ENCODE measurements at places on chromosomes 16 and 17. TPM values are rescaled to one million over a fixed set of nuclear protein-coding genes. Genes with fewer than 3 reads are reported as not detected.

- peaks cover 31% of the 10 kb centered on the region for H3K4me1 ChIP-seq
- no peak overlapping the region for H3K27ac ChIP-seq
- no peaks in the 10 kb centered on the region for H3K27me3 ChIP-seq
- no peak overlapping the region for H3K4me3 ChIP-seq
- DNase-seq = no peak
- no peaks in the 10 kb centered on the region for H3K36me3 ChIP-seq
These were observed 215.9 kb upstream of the GSE1 start for GRCh38 chr16:85396879-85397871.

DNA sequence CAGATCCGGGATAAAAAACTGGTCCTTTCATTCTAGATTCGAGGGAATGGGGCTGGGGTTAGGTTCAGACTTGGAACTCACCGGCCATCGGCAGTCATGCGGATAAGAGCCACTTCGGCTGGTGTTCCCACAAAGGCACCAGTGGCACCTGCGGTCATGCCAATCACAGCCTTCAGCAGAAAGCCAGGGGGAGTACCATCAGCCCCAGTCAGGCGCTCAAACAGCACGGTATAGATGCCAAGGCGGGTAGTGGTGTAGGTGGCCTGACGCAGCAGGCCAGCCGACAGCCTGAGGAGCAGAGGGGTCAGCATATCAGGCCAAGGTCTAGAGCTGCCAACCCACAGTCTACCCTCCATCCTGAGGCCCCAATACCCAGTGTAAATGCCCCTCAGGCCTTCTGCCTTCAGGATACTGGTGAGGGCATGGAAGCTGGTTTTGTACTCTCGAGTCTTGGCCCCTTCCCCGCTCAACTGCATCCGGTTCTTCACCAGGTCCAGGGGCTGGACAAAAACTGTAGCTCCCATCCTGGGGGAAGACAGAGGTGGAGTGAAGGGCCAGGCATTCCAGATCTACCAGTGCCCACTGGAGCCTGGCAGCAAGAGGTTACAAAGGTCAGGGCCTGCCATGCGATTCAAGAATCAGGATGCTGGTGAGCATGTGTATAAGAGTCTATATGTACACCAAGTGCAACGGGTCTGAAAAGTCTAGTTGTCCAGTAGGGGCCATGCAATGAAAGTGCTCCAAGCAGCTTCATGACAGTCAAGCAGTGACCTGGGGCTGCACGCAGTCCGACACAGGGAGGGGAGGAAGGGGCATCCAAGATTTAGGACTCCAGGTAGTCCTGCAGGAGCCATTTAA is 929 bp downstream of the SLC25A11 start:
- peak overlapping the region; percentile 94 for H3K4me3 ChIP-seq
- H3K36me3 ChIP-seq = no peaks in the 10 kb centered on the region
- H3K4me1 ChIP-seq = peaks cover 9% of the 10 kb centered on the region
- H3K27me3 ChIP-seq = no peaks in the 10 kb centered on the region
- peak; percentile 60 for DNase-seq

GRCh38 chr16:75379911-75380847 is 53.1 kb downstream of the CFDP1 start:
- peaks cover 15% of the 10 kb centered on the region for H3K36me3 ChIP-seq
- no peaks in the 10 kb centered on the region for H3K27me3 ChIP-seq
- H3K27ac ChIP-seq = no peak overlapping the region
- no peaks in the 10 kb centered on the region for H3K4me1 ChIP-seq
- no peak for DNase-seq

DNA sequence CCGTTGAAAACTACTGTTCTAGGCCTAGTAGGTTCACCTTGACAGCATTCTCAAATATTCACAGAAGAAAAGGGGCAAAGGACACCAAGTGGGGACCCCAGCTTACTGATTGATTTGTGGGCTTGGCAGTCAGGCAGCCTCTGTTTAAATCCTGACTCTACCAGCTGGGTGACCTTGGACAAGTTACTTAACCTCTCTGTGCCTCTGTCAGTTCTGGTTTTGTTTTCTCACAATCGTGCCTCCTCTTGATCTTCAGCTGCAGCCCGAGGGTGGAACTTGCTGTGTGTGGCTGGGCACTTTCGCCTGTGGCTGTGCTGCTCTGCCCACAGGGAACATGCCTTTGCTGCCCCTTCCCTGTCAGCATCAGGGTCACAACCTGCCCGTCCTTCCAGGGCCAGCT is 17.8 kb downstream of the RAP1GAP2 start:
- no peak overlapping the region for H3K27ac ChIP-seq
- H3K4me3 ChIP-seq = no peak overlapping the region
- no peaks in the 10 kb centered on the region for H3K36me3 ChIP-seq
- DNase-seq = no peak

DNA sequence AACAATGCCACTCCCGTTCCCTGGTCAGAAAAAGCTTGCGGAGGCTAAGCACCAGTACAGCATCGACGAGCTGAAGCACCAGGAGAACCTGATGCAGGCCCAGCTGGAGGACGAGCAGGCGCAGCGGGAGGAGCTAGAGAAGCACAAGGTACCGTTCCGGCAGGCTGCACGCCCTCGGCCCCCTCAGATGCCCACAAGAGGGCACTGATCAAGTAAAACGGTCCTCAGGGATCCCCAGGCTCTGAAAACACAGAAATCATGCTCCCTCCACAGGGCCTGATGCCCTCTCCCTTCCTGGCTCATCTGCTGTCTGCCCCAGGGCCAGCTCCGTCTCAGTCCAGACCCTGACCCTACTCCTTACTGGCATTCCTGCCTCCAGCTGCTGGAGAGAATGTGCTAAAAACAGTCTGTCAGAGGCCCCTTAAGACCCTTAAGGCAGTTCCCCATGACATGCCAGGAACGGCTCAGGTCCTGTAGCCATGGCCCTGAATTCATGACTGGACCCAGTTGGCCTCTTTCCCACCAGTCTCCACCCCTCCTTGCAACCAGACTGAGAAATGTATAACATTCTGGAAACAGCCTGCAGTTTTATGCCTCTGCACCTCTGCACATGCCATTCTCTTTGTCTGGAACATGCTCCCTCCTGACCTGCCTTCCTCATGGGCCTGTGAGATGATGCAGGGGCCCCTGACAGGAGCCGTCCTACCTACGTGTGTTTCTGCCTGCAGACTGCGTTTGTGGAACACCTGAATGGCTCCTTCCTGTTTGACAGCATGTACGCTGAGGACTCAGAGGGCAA is 21.8 kb downstream of the DRC3 start:
- peaks cover 8% of the 10 kb centered on the region for H3K4me1 ChIP-seq
- no peak overlapping the region for H3K27ac ChIP-seq
- no peaks in the 10 kb centered on the region for H3K27me3 ChIP-seq
- H3K36me3 ChIP-seq = no peaks in the 10 kb centered on the region
- no peak overlapping the region for H3K4me3 ChIP-seq

SHBG gene
- 0.56 TPM for total RNA-seq

FLYWCH1 gene
- total RNA-seq = 34.1 TPM
